ENCODE measurements at places on chromosomes 5 and 9. TPM values are rescaled to one million over a fixed set of nuclear protein-coding genes. Genes with fewer than 3 reads are reported as not detected.

DNA sequence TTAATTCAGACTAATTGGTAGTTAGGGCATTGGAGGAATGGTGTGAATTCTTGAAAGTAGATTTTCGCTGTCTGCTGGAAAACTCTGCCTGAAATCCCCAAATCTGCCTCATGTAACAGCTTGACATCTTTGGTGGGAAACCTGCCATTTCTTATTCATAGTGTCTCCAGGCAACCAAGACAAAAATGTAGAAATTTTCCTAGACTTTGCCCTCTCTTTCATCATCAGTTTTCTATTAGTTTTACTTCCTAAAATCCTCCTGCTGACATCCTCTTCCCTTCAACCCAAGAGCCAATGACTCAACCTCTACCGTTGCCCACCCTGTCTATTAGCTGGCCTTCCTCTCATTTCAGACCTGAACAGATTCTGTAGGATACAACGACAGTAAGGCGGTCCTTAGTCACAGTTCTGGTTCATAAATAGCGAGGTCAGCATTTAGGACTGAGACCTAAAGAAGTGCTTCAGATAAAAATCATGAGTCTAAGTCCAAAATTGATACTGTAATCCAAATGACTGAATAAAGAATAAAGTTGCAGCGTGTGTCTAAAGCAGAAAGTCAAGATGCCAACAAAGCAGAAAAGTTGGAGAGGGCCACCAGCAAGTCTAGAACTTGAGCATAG, 133.9 kb downstream of the MUSK start:
- H3K27me3 ChIP-seq, result no peaks in the 10 kb centered on the region
- peak overlapping the region; percentile 11 for H3K4me3 ChIP-seq
- peak; percentile 83 for DNase-seq
- peak overlapping the region; percentile 65 for H3K27ac ChIP-seq
- no peaks in the 10 kb centered on the region for H3K36me3 ChIP-seq

DNA sequence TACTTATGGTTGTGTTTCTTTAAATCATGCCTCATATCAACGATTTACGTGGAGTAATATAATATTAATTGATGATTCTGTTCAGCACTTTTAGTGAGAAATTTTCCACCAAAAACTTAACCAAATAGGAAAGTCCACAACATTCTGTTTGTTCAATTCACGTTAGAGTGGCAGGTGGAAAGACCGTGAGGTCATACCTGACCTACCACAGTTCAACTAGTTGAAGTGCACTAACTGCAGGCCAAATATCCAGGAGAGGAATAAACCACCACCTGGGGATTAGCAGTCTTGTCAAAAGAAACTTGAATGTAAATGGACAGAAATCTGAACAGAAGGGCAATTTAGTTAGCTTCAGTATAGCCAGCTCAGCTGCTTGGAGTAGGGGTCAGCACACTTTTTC, 577.7 kb downstream of the KIF4B start:
- no peak overlapping the region for H3K27ac ChIP-seq
- H3K36me3 ChIP-seq, result no peaks in the 10 kb centered on the region

DNA sequence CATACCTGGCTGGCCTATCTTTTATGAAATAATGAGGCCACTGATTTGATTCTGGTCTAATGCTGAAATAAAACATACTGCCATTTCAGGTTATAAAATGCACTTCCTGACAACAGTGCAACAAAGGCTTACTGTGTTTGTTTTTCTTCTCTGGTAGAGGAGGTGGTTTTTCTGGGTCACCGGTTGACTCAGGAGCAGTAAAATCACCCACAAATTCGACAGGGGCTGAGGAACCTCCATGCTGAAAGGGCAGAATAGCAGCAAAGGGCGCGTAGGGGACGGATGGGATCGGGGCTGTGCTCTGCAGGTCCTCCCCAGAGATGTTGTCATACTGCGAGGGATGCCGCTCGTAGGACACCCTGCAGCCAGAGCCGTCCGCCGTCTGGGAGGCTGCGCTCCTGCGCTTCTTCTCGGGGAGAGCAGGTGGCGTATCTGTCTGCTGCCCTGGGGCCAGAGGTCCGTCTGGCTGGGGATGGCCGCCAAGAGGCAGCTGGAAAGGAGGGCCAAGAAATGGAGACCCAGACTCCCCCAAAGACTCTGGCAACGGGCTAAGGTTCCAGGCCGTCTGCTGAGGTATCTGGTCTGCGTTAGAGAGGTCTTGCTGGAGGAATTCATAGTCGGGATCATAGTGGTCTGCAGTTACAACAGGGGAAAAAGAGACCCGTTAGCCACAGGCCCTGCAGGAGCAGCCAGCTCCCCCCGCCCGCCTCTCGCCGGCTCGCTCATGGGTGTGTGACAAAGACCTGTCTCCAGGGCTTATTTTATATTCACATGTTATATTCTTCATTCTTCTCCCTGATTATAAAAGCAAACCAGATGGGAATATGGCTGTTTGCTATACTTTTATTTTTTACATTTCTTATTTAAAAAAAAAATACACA, 80.7 kb downstream of the PRRT1B start:
- no peak for DNase-seq
- no peak overlapping the region for H3K27ac ChIP-seq
- peaks cover 7% of the 10 kb centered on the region for H3K4me1 ChIP-seq
- no peak overlapping the region for H3K4me3 ChIP-seq

GRCh38 chr5:140672455-140673186, 755 bp downstream of the DND1 start:
- peaks cover 10% of the 10 kb centered on the region for H3K36me3 ChIP-seq
- peak; percentile 69 for DNase-seq
- H3K4me3 ChIP-seq, result peak overlapping the region; percentile 45
- no peak overlapping the region for H3K27ac ChIP-seq
- no peaks in the 10 kb centered on the region for H3K4me1 ChIP-seq

- DNase-seq, result peak; percentile 2
- H3K4me3 ChIP-seq, result no peak overlapping the region
- H3K27me3 ChIP-seq, result no peaks in the 10 kb centered on the region
- no peak overlapping the region for H3K27ac ChIP-seq
- H3K36me3 ChIP-seq, result no peaks in the 10 kb centered on the region
- H3K4me1 ChIP-seq, result no peaks in the 10 kb centered on the region
These were observed 205.3 kb downstream of the CDH10 start for GRCh38 chr5:24439465-24439864.

- H3K4me1 ChIP-seq, result peaks cover 15% of the 10 kb centered on the region
- H3K4me3 ChIP-seq, result no peak overlapping the region
- DNase-seq, result no peak
- H3K27ac ChIP-seq, result no peak overlapping the region
- no peaks in the 10 kb centered on the region for H3K27me3 ChIP-seq
- H3K36me3 ChIP-seq, result no peaks in the 10 kb centered on the region
These were observed 580.2 kb downstream of the CCDC171 start for GRCh38 chr9:16133032-16133431.

- H3K4me3 ChIP-seq, result no peak overlapping the region
- H3K4me1 ChIP-seq, result no peaks in the 10 kb centered on the region
- H3K27me3 ChIP-seq, result no peaks in the 10 kb centered on the region
- H3K27ac ChIP-seq, result no peak overlapping the region
These were observed 9.4 kb downstream of the CCDC180 start for GRCh38 chr9:97316904-97317303.

- no peaks in the 10 kb centered on the region for H3K36me3 ChIP-seq
- H3K4me1 ChIP-seq, result peaks cover 11% of the 10 kb centered on the region
- no peak overlapping the region for H3K4me3 ChIP-seq
- no peaks in the 10 kb centered on the region for H3K27me3 ChIP-seq
- DNase-seq, result no peak
- H3K27ac ChIP-seq, result no peak overlapping the region
These were observed 57.9 kb upstream of the RNF38 start for GRCh38 chr9:36457836-36458429.

GRCh38 chr5:19638461-19638860, 349.5 kb downstream of the CDH18 start:
- no peak overlapping the region for H3K27ac ChIP-seq
- no peaks in the 10 kb centered on the region for H3K4me1 ChIP-seq
- no peak for DNase-seq
- H3K4me3 ChIP-seq, result no peak overlapping the region
- H3K36me3 ChIP-seq, result no peaks in the 10 kb centered on the region
- H3K27me3 ChIP-seq, result no peaks in the 10 kb centered on the region

LCP2 gene
- not detected for polyA plus RNA-seq

ADAMTS19 gene
- not detected for polyA plus RNA-seq

NUDT12 gene
- 6.7 TPM for polyA plus RNA-seq

SPATA31E1 gene
- not detected for polyA plus RNA-seq

PCDHA9 gene
- polyA plus RNA-seq, result not detected

C5orf52 gene
- not detected for polyA plus RNA-seq

URM1 gene
- polyA plus RNA-seq, result 64.4 TPM
